ENCODE measurements at places on chromosomes 1 and 21.

DNA sequence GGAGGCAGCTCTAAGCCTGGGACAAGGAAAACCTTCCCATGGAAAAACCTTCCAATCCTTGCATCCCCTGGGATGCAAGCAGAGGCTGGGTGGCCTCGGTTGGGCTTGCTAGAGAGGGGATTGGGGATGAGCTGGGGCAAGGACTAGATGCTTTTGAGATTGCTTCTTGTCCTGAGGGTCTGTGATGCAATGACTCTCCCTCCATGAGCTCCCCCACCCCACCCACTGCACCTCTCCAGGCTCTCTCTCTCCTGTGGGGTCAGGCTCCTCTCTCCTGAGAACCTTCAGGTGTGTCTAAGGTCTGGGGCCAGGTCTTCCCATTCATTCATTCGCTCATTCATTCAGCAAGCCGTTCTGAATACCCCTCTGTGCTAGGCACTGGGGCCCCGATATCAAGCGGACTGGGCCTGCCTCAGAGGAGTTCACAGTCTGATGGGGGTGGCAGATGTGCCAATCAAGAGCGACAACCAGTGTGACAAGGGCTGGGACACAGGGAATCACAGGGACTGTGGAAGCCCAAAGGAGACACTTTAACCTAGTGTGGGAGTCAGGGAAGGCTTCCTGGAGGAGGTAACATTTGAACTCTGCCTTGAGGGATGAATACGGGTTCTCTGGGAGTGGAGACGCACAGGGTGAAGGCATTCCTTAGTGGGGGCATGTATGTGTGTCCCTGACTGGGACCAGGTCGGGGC is 6.5 kb downstream of the LDLRAD1 start:
- no peak for DNase-seq

DNA sequence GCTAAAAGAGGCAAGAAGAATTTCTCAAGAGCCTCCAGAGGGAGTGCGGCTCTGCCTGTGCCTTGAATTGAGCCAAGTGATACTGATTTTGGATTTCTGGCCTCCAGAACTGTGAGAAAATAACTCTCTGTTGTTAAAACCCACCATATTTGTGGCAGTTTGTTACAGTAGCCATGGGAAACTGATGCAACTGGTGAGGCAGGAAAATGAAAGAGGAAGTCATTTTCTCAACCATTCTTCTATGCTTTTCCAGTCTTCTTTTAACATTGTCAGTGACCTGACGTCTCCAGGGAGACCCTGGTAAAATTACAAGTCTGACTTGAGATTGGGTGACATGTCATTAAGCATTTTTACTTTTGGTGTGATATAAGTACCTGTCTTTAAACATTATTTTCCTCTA is 5.8 kb downstream of the OR6P1 start:
- DNase-seq = no peak

DNA sequence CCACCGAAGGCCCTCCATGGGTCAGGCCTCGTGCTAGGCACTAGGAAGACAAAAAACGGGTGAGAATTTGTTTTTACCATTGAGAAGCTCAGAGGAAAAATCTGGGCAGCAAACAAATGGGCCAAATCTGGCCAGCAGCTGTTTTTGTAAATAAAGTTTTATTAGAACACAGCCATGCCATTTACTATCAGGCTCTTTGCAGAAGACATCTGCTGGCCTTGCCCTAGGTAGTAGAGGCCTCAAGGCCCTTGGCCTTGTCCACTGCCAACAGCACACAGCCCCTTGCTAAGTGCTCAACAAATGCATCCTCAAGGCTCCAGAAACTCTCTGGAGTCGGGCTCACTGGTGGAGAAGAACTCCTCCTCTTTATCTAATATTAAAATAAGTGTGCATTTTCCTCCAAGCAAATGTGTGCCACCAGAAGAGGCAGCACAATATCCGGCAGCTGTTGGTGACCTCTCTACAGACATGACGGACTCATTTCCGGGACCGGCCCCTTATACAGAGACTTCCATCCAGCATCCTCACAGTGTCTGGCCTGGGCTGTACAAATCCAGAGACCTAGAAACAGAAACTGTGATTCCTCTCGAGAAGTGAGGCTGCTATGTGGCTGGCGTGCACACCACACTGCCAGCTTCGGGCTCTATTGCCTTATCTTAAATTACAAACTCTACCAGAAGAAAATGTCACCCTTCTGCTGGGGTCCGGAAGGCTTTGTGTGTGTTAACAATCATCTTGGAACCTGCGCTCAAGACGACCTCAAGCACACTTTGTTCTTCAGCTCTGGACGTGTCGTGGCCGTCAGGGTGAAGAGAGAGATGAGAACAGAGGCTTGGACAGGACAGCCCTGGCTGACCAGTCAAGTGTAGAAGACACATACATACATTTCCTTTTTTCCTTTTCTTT is 203.9 kb downstream of the TOMM20 start:
- DNase-seq = no peak

- DNase-seq = peak; percentile 64
Measured at GRCh38 chr21:43938751-43939442, 73.2 kb upstream of the TRAPPC10 start.

Measured in right kidney (tissue), 9 donors.